ENCODE measurements at places on chromosomes 13 and 19. TPM values are rescaled to one million over a fixed set of nuclear protein-coding genes. Genes with fewer than 3 reads are reported as not detected.

Gene TEX26
- total RNA-seq = not detected

Gene SELENOV
- total RNA-seq = not detected

Gene EDNRB
- not detected for total RNA-seq

Gene SLC17A7
- total RNA-seq = 0.12 TPM

Gene COX7A1
- total RNA-seq = not detected

Gene SPACA4
- total RNA-seq = not detected

Gene COL4A2
- not detected for total RNA-seq

Gene IL27RA
- total RNA-seq = 59.4 TPM

Gene SYCN
- not detected for total RNA-seq

Gene KIR2DL4
- not detected for total RNA-seq

Gene ZNF571
- 3.5 TPM for total RNA-seq

Gene PCCA
- 6.8 TPM for total RNA-seq

Gene CHAF1A
- 57.3 TPM for total RNA-seq

Gene LGALS14
- 1.2 TPM for total RNA-seq

Gene ZNF790
- total RNA-seq = 5.2 TPM

Gene ATP1A3
- 1.5 TPM for total RNA-seq

Gene ZNF534
- not detected for total RNA-seq

Gene UPK1A
- total RNA-seq = 0.21 TPM

Gene PDS5B
- 48.0 TPM for total RNA-seq

Data from activated naive CD4-positive, alpha-beta T cell treated with anti-CD3 and anti-CD28 coated beads for 36 hours (primary cell).